ENCODE measurements at places on chromosomes 13 and 19.

GRCh38 chr19:835210-835810 lies 5.5 kb upstream of the PRTN3 start:
- no peak for DNase-seq

DNA sequence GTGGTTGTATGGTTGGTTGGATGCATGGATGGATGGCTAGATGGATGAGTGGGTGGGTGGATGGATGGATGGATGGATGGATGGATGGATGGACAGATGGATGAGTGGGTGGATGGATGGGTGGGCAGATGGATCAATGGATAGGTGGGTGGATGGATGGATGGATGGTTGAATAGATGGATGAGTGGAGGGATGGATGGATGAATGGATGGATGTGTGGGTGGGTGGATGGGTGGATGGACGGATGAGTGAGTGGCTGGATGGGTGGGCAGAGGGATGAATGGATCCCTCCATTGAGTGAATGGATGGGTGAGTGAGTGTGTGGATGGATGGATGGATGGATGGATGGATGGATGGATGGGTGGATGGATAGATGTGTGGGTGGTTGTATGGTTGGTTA lies 9.0 kb upstream of the NMRK2 start:
- DNase-seq, result no peak

GRCh38 chr13:110306340-110306959 lies 507 bp downstream of the COL4A1 start:
- no peak for DNase-seq

GRCh38 chr13:101120007-101120406 lies 296.3 kb downstream of the NALCN start:
- no peak for DNase-seq

GRCh38 chr13:72561791-72562190 lies 165.6 kb downstream of the MZT1 start:
- DNase-seq, result no peak

- DNase-seq, result no peak
These were observed 5.9 kb upstream of the ARL11 start for GRCh38 chr13:49622174-49622946.

GRCh38 chr13:23610966-23611491 lies 40.8 kb downstream of the TNFRSF19 start:
- DNase-seq, result no peak

GRCh38 chr13:70098669-70099068 lies 9.0 kb upstream of the ATXN8OS start:
- no peak for DNase-seq

- DNase-seq, result no peak
These were observed 1732.3 kb upstream of the SLC10A2 start for GRCh38 chr13:104798486-104798885.

GRCh38 chr19:16381756-16382401 lies 57.3 kb downstream of the KLF2 start:
- no peak for DNase-seq

GRCh38 chr13:75139291-75139690 lies 342.7 kb downstream of the TBC1D4 start:
- DNase-seq, result no peak

GRCh38 chr13:52975969-52976368 lies 52.6 kb upstream of the OLFM4 start:
- no peak for DNase-seq

GRCh38 chr13:22700246-22700887 lies 480.4 kb upstream of the SGCG start:
- no peak for DNase-seq

GRCh38 chr19:29001141-29001581 lies 211.8 kb downstream of the UQCRFS1 start:
- no peak for DNase-seq

Measured in CD4-positive, alpha-beta T cell treated with Interleukin-12 subunit alpha and Interleukin-12 subunit beta, for 1 hour (primary cell).